ENCODE measurements at places on chromosomes 4 and X. TPM values are rescaled to one million over a fixed set of nuclear protein-coding genes. Genes with fewer than 3 reads are reported as not detected.

DNA sequence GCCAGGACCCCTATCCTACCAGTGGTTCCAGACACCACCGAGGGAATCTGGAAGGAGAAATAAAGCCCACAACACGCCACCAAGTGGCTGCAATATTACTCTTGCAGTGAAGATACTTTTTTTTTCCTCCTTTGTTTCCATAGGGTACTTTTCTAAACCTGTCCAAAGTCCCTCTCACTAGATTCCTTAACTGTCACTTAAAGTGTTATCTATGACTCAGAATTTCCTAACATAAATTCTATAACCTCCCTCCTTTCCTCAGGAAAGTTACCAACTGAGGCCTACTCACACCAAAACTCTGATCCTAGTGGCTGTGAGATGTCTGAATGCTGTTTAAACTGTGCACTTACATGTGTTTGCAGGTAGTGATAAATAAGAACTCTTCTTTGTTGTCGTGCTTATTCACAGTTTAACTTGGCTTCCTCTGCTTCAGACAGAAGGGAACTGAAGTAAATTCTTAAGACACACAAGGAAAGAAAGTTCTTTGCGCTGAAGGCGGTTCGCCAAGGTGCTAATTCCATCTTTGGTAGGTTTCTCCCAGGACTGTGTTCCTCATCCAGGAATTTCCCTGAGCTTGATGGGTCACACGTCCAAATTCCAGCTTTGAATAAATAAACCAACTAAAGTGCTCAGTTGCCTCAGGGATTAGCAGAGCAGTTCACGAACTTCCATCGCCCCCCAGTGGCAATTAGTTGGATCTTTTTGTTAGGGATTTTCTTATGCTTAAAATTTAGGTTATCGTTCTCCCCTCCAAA is 10.7 kb upstream of the HCCS start:
- peak; percentile 89 for DNase-seq

DNA sequence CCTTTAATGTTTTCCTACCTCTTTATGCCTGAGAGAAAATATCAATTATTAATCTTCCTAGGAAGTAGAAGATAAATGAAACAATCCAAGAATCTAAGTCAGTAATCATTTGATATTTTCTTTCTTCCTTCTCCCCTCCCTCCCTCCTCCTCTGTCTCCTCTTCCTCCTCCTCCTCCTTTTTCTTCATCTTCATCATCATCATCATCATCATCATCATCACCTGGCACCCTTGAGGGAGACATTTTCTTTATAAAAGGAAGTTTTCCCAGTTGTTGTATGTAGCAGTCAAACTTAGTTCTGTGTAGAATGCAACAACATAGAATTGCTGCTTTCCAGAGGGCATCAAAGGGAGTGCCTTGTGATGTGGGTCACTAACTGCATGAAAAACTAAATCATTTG is 100.1 kb downstream of the SLC10A6 start:
- DNase-seq: no peak

GRCh38 chr4:181529537-181529936 is 713.7 kb upstream of the TENM3 start:
- no peak for DNase-seq

- no peak for DNase-seq
Measured at GRCh38 chr4:89222170-89222569, 85.4 kb downstream of the GPRIN3 start.

- DNase-seq: no peak
Measured at GRCh38 chr4:122537388-122538135, 81.0 kb upstream of the IL2 start.

- no peak for DNase-seq
Measured at GRCh38 chr4:1337376-1337831, 9.6 kb upstream of the UVSSA start.

- DNase-seq: no peak
Measured at GRCh38 chr4:33886356-33886755, 2358.0 kb downstream of the ARAP2 start.

DNA sequence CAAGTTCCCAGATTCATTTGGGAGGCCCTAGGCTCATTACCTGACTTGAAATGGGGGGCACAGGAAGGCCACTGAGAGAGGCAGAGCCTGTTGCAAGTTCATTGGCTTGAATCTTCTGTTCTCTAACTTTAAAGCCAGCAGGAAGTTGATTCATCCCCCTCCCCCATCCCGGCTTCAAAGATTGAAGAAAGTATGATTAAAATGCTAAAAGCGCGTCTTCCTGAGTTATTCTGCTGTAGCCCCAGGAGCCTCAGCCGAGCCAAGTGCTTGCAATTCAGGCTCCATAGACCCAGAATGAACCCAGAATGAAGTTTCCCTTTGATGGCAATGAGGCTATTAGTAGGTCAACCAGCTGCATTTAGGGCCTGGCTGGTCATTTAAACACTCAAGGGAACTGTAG is 14.7 kb downstream of the CHST7 start:
- DNase-seq: peak; percentile 68

DNA sequence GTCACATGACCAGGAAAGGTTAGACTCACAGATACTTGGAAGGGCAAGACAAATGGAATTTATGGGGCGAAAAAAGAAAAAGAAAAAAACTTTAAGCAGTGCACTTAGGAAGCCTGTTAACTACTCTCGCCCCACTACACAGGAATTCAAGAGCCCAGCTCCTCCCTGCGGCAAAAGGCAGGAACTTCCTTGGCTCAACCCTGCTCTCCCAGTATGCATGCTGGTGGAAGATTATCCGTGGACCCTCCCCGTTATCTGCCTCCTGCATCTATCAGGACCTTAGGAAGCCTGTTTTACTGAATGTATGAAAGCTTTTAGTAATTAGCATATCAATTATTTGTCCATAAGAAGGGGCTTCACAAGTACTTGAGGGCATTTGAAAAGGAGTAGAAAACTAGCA is 40.1 kb upstream of the RPA4 start:
- no peak for DNase-seq

GRCh38 chr4:4762909-4763821 is 96.3 kb upstream of the MSX1 start:
- peak; percentile 25 for DNase-seq

- DNase-seq: no peak
Measured at GRCh38 chr4:22877486-22878052, 184.8 kb downstream of the GBA3 start.

The COMMD8 gene
- 18.4 TPM for polyA plus RNA-seq

The CT45A5 gene
- 0.26 TPM for polyA plus RNA-seq

The AP1AR gene
- polyA plus RNA-seq: 13.7 TPM

The KLHL13 gene
- polyA plus RNA-seq: 54.1 TPM

The PPARGC1A gene
- 7.2 TPM for polyA plus RNA-seq
